ENCODE measurements at places on chromosomes 6 and 20. TPM values are rescaled to one million over a fixed set of nuclear protein-coding genes. Genes with fewer than 3 reads are reported as not detected.

- H3K27me3 ChIP-seq: no peaks in the 10 kb centered on the region
- peak; percentile 51 for DNase-seq
- no peak overlapping the region for H3K27ac ChIP-seq
- H3K36me3 ChIP-seq: no peaks in the 10 kb centered on the region
- H3K4me3 ChIP-seq: no peak overlapping the region
These were observed 141.6 kb upstream of the EYA4 start for GRCh38 chr6:133099573-133099972.

Gene TNFRSF6B
- 1.6 TPM for total RNA-seq

- no peaks in the 10 kb centered on the region for H3K36me3 ChIP-seq
- H3K4me1 ChIP-seq: no peaks in the 10 kb centered on the region
- H3K4me3 ChIP-seq: no peak overlapping the region
- no peaks in the 10 kb centered on the region for H3K27me3 ChIP-seq
- no peak overlapping the region for H3K27ac ChIP-seq
These were observed 41.1 kb upstream of the E2F3 start for GRCh38 chr6:20360471-20361119.

DNA sequence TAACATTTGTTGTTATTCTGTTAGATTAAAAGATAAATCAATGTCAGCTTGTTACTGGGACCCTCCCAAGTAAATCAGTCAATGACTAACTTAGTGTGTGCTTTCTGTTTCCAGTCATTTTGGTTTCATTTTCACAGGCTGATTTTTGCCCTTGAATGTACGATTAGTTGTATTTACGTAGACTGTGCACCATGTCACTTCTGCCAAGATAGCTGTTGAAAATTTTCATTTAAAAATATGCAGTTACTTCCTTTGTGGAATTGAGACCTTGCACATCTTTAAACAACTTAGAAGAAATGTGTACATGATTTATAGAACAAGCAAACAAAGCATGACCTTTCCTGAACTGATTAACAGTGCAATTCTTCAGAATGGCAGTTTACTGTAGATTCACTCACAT lies 944.8 kb upstream of the CITED2 start:
- no peaks in the 10 kb centered on the region for H3K27me3 ChIP-seq
- DNase-seq: peak; percentile 57
- H3K27ac ChIP-seq: no peak overlapping the region
- H3K4me1 ChIP-seq: no peaks in the 10 kb centered on the region

DNA sequence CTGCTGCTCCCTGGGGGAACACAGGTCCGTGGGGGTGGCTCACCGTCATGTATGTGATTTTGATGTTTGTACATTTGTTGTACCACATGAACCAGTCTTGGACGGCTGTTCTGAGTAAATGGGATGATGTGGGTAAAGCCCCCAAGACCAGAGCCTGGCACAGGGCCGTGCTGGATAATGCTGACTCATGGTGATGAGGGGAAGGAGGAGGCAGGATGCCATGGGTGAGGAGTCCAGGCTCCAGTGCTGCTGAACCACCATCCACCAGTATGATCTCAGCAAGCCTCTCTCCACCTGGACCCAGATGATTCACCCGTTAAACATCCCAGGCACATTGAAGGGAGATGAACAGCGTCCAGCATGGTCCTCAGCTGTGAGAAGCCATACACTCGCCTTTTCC lies 9.6 kb upstream of the APCDD1L start:
- H3K4me1 ChIP-seq: peaks cover 17% of the 10 kb centered on the region
- H3K4me3 ChIP-seq: no peak overlapping the region
- H3K27me3 ChIP-seq: no peaks in the 10 kb centered on the region
- DNase-seq: no peak
- H3K36me3 ChIP-seq: no peaks in the 10 kb centered on the region

Gene C6orf141
- 1.7 TPM for total RNA-seq

DNA sequence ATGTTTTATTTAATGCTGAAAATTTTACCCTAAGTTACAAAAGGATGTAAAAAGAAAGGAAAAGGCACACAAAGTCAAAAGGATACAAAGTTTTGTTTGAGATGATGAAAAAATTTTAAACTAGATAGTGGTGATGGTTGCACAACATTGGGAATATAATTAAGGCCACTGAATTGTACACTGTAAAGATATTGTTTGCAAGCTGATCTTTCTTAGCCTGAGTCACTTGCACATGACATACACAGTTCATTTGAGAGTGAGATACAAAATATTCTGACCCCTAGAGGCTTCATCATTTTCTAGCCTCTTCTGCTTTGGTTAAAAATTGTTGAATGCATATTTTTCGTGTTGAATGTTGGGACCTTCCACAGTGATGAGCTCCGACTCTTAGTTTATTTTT lies 462.6 kb downstream of the HDGFL1 start:
- H3K27me3 ChIP-seq: no peaks in the 10 kb centered on the region
- no peak overlapping the region for H3K4me3 ChIP-seq
- no peak overlapping the region for H3K27ac ChIP-seq
- H3K4me1 ChIP-seq: peaks cover 3% of the 10 kb centered on the region

DNA sequence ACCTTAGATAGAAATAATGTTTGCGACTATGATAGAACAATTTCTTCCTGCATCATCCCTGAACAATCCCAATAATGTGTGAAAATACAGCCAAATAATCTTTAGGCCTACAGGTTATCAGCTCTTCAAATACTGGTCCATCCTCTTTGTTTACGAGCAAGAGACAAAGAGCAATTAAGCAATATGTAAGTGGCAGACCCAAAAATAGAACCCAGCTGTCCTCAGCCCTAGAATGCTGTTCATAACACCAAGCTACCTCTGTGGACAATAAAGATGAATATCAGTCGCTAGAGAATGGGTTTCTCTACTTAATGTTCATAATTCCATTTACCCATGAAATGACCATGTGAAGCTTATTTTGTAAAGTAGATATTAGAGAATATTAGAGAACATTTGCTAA lies 28.4 kb upstream of the OSTM1 start:
- no peaks in the 10 kb centered on the region for H3K36me3 ChIP-seq
- H3K27ac ChIP-seq: no peak overlapping the region
- DNase-seq: no peak
- no peaks in the 10 kb centered on the region for H3K27me3 ChIP-seq
- no peaks in the 10 kb centered on the region for H3K4me1 ChIP-seq

- no peaks in the 10 kb centered on the region for H3K36me3 ChIP-seq
- H3K27me3 ChIP-seq: no peaks in the 10 kb centered on the region
- H3K4me3 ChIP-seq: no peak overlapping the region
- no peak overlapping the region for H3K27ac ChIP-seq
- DNase-seq: no peak
- peaks cover 9% of the 10 kb centered on the region for H3K4me1 ChIP-seq
These were observed 24.0 kb downstream of the SLC13A3 start for GRCh38 chr20:46627234-46627633.

DNA sequence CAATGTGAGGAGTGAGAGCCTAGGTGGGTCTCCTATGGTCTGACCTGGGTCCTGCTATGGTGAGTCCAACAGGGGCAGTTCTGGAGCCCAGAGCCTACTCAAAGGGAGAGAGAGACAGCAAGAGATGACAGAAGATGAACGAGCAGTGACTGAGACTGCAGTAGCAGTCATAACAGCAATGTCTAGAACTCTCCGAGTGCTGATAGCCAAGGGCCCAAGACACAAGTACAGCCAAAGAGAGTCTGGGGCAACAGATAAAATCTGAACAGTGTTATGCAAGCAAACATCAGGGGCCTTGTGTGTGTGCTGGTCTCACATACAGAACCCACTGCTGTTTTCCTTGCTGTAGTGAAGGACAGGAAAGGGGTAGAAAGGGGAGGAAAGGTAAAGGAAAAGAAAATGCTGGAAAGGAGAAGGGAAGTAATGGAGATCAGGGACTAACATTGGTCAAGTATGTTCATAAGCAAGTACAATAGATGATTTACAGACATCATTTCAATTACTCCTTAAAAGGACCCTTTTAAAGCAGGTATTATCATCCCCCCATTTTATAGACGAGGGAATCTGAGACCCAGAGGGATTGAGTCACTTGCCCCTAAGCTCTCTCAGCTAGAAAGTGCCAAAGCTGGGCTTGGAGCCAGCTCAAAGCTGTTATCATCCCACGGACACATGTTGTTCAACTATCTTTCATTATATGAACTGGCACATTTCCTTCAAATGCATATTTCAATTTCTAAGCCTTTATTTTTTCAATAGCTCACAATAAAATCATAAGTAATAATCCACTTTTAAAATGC lies 182.3 kb upstream of the RAB32 start:
- no peak overlapping the region for H3K4me3 ChIP-seq
- no peaks in the 10 kb centered on the region for H3K27me3 ChIP-seq
- H3K4me1 ChIP-seq: no peaks in the 10 kb centered on the region
- H3K27ac ChIP-seq: no peak overlapping the region
- no peaks in the 10 kb centered on the region for H3K36me3 ChIP-seq
- DNase-seq: peak; percentile 52

DNA sequence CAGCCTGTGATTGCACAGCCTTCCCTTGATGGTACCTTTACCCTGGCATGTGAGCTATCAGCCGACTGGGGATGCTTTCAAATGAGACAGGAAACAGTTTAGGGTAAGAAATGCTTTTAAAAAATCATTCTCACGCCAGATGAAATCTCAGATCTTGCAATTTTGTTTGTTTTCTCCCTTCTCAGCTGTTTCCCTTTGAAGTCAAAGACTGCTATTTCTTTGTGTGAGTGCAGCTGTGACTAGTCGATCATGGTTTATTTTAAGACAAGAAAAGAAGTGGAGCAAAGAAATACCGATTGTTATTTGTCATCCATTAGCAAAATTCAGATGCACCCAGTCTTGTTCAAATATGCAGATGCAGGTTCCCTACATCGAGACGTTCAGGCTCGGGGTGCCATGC lies 489.7 kb downstream of the QKI start:
- peak; percentile 13 for DNase-seq
- peaks cover 4% of the 10 kb centered on the region for H3K4me1 ChIP-seq
- H3K36me3 ChIP-seq: no peaks in the 10 kb centered on the region

Gene COL11A2
- 172 TPM for total RNA-seq

- peaks cover 68% of the 10 kb centered on the region for H3K36me3 ChIP-seq
- peak overlapping the region; percentile 64 for H3K4me3 ChIP-seq
- peak; percentile 22 for DNase-seq
- no peaks in the 10 kb centered on the region for H3K27me3 ChIP-seq
- peaks cover 22% of the 10 kb centered on the region for H3K4me1 ChIP-seq
- H3K27ac ChIP-seq: peak overlapping the region; percentile 98
These were observed 33.6 kb downstream of the HM13 start for GRCh38 chr20:31547720-31548298.

DNA sequence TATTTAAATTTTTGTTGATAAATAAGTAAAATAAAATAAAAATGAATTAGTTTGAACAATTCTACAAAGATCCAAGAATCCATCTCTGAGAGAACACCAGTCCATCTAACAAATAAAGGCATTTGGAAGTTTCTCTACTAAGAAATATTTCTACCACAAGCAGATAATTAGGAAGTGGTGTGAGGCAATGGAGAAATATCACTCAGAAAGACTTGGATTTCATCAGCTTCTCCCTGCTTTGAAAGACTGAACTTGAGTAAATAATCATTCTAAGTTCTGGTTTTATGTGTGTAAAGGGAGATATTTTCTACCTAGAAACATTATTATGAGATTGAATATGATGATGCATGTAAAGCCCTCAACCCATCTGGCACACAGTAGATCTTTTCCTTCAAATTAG lies 17.8 kb upstream of the TCF21 start:
- H3K36me3 ChIP-seq: no peaks in the 10 kb centered on the region
- no peak overlapping the region for H3K27ac ChIP-seq
- no peak overlapping the region for H3K4me3 ChIP-seq
- no peaks in the 10 kb centered on the region for H3K27me3 ChIP-seq

Gene FABP7
- 0.66 TPM for total RNA-seq

DNA sequence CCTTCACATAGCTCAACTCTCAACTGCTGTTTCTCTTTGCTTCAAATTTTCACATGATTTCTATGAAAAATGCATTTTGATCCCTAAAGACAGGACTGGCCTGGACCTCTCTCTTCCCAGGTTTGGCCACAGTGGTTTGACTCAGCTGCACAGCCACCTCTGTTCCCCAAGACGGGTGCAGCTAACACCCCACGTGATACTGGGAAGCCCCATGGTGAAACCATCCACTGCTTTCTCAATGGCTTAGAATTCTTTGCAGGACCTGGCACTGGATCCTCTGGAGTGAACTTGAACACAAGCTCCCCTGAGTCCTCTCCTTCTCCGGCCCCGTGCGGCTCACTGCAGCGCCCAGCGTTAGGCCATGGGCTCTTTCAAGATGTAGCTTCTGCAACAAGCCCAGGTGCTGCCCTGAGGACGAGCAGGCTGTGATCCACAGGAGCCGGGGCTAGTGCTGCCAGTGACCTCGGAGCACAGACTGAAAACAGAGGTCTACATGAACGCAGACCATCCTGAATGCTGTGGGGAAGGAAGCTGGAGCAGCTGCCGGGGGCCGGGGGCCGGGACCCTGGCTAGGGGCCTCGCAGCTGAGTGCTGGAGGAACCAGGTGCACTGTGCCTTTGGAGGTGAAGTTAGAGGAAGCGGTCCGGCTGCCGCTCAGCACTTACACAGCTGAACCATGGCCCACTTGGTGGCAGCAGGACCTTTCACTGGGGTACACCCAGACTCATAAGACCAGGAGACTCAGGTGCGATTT lies 58.8 kb upstream of the MPC1 start:
- no peak for DNase-seq
- no peak overlapping the region for H3K4me3 ChIP-seq
- peaks cover 9% of the 10 kb centered on the region for H3K4me1 ChIP-seq
- H3K36me3 ChIP-seq: peaks cover 7% of the 10 kb centered on the region

DNA sequence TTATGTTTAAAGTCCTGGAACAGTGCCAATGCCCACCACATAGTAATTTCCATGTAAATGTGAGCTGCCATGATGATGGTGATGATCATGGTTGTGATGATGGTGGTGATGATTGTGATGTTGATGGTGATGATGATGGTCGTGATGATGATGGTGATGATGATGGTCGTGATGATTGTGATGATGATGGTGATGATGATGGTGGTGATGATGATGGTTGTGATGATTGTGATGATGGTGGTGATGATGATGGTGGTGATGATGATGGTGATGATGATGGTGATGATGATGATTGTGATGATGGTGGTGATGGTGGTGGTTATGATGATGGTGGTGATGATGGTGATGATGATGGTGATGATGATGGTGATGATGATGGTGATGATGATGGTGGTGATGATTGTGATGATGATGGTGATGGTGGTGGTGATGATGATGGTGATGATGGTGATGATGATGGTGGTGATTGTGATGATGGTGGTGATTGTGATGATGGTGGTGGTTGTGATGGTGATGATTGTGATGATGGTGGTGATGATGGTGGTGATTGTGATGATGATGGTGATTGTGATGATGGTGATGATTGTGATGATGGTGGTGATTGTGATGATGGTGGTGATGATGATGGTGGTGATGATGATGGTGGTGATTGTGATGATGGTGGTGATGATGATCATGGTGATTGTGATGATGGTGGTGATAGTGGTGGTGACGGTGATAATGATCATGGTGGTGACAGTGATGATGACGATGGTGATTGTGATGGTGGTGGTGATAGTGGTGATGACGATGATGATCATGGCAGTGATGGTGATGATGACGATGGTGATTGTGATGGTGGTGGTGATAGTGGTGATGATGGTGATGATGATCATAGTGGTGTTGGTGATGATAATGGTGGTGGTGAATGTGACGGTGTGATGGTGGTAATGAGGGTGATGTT lies 82.3 kb downstream of the PHACTR3 start:
- H3K4me3 ChIP-seq: no peak overlapping the region
- DNase-seq: no peak
- no peaks in the 10 kb centered on the region for H3K27me3 ChIP-seq
